ENCODE measurements at places on chromosomes 11 and 22.

GRCh38 chr11:11211186-11211585, 141.9 kb downstream of the CSNK2A3 start:
- peak; percentile 49 for DNase-seq

GRCh38 chr11:8693555-8693954, 11.0 kb downstream of the RPL27A start:
- DNase-seq: no peak

GRCh38 chr11:88175569-88176075, 379 bp upstream of the RAB38 start:
- DNase-seq: no peak

- no peak for DNase-seq
These were observed 1.3 kb upstream of the DKK3 start for GRCh38 chr11:12009617-12010321.

GRCh38 chr22:33476716-33477115, 418.5 kb upstream of the SYN3 start:
- DNase-seq: no peak

DNA sequence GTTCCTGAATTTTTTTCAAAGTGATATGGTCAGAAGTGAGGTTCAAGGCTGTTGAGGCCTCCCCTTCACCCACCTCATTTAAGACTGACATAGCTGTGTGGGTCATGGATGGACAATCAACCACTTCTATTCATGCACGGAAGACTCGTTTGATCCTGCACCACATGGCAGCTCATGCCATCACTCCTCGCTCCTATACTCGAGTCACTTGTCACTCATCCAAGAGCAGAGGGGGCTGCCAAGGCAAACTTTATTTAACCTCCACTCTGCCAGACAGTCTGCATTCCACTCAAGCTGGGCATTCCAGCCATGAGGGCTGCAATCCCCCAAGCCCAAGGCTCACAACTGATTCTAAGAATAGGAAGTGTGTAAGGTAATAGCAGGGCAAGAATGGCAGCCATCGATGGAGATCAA, 34.1 kb downstream of the SNX19 start:
- peak; percentile 46 for DNase-seq

DNA sequence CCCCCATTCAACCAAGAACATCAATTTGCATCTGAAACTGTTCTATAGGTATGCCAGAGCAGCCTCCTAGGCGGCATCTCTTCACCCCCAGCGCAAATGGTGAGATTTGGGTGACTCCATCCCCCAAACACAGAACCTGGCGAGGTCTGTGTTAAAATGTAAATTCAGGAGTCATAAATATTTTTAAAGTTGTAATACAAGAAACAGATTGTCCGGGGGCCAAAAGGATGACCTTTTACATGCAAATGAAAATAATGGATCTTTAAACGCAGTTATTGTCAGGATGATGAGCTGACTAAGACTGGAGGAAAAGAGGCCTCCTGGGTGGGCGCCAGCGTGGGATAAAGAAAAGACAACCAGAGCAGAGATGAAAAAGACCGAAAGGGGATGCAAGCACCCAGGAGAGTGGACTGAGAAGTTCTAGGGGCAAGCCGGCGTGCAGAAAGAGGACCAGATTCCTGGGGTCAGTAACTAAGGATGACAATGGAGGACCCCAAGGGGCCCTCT, 16.0 kb upstream of the ADA2 start:
- DNase-seq: no peak

DNA sequence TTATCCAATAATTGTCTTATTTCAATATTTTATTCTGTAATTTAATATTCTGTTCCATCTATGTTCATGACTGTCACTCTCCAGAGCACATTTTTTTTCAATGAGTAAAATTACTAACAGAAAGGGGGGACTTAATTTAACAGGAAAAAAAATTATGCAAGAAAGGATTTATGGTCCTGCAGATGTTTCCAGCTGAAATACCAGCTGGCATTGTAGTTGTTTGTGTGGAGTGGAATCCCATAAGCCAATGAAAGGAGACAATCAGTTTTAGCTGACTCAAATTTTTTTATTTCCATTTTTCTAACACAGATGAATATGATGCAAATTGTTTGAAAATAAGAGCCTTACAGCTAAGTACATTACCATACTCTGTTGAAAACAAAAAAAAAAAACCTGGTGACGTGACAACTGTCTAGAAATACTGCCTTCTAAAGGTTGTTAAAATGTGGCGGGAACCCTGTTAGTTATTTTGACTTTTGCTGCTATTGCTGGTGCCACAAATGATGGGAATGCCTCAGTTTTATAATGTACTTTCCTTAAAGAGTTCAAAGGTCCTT, 389.1 kb downstream of the ETS1 start:
- no peak for DNase-seq

DNA sequence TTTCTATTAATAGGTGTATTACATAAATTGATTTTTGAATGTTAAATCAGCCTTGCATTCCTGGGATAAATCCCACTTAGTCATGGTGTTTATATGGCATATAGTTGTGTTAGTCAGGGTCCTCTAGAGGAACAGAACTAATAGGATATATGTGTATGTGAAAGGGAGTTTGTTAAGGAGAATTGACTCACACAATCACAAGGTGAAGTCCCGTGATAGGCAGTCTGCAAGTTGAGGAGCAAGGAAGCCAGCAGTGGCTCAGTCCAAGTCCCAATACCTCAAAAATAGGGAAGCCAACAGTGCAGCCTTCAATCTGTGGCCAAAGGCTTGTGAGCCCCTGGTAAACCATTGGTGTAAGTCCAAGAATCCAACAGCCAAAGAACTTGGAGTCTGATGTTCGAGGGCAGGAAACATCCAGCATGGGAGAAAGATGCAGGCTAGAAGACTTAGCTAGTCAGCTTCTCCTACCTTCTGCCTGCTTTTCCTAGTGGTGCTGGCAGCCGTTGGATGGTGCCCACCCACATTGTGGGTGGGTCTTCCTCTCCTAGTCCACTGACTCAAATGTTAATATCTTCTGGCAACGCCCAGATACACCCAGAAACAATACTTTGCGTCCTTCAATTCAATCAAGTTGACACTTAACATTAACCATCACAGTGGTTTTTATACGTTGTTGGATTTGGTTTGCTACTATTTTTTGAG, 12.9 kb downstream of the SFI1 start:
- DNase-seq: no peak

DNA sequence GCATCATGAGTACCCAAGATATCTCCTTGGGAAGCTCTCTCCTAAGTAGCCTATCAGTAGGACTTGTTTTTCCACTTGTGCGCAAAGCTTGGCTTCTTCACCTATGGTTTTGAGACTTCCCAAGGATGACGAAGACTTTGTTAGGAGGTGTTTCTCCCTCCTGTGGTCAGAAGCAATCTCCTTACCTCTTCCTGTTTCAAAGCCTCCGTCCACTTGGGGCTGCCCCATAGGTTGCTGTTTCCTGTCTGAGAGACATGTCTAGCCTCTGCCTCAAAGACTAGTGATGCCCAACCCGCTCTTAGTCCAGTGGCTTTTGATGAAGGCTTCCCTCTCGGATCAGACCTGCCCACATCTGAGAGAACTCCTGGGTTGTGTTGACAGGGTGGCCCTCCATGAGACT, 92.9 kb downstream of the TRAF6 start:
- no peak for DNase-seq

DNA sequence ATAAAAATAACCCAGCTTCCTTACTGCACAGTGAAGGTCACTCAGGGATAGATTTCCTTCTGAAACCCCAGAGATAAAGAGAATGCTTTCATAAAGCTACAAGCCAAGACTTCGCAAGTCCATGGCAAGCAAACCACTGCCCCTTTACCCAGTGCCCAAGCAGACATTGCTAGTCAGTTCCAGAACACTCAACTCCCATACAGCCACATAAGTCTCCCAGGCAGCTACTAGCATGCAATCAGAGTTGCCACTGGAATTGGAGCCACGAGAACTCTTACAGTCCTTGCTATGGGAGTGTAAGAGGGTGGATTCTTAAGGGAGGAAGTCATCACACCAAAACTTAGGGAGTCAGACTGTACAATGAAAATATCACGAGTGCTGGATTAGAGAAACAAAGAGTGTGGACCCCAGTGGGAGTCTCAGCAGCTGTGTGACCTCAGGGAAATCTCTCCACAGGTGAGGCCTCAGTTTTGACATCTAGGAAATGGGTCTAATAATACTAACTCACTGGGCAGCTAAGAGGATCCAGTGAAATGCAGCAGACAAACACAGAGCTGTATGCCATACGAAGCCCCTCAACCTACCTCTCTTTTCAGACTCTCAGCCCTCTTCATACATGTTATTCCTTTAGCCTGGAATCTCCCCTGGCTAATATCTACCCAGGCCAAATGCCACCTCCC, 526.6 kb downstream of the MN1 start:
- no peak for DNase-seq

GRCh38 chr11:124938206-124938765, 2.4 kb upstream of the HEPACAM start:
- DNase-seq: no peak

- peak; percentile 60 for DNase-seq
These were observed 222.0 kb downstream of the DBX1 start for GRCh38 chr11:19938169-19938856.

GRCh38 chr11:45919806-45920530, 2.3 kb upstream of the PEX16 start:
- peak; percentile 30 for DNase-seq

DNA sequence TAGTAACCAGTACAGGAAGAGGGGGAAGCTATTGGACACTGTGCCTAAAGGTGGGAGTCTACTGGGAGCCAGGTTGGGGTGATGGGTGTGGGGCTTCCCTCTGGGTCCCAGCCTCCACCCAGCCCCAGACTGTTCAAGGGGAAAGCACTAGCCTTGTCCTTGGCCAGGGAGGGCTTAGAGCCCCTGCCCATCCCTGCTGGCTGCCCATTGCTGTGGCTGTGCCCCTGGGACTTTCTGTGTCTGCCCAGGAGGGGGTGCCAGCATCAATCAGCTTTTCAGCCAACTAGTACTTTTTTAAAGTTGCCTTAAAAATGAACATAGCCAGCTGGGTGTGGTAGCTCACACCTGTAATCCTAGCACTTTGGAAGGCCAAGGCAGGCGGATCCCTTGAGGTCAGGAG, 19.9 kb downstream of the INCENP start:
- no peak for DNase-seq

- DNase-seq: no peak
These were observed 9.4 kb downstream of the PIK3IP1 start for GRCh38 chr22:31282748-31283468.

DNA sequence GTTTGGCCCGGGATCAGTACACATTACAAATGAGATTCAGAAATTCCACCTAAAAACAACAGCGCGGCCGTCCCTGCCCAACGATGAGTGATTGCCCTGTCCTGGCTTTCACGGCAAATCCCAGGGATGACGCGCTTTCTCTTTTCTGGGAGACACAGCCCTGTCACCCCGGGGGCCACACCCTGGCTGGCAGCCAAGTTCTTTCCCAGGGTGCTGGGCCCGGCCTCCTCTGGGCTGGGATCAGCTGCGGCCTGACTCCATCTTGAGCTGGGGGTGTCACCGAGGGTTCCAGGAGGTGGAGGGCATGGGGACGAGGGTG, 82.7 kb downstream of the FBLN1 start:
- peak; percentile 59 for DNase-seq

DNA sequence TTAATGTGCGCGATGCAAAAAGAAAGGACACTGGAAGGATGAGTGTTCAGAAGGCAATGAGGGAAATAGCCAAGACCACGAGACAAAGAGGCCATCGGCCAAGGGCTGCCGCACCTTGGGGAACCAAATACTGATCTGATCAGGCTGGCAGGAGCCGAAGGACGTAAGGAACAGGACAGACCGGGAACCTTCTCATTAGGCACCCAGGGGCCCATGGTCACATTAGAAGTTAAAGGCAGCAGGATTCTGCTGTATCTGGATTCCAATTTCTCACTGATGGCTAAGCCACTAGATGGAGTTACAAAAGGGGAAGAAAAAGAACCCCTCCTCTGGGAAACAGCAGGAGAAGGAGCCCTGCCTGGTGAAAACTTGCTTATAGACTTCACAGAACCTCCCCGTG, 28.8 kb upstream of the CPT1A start:
- no peak for DNase-seq

GRCh38 chr22:48781391-48781790, 1046.3 kb downstream of the BRD1 start:
- DNase-seq: no peak

DNA sequence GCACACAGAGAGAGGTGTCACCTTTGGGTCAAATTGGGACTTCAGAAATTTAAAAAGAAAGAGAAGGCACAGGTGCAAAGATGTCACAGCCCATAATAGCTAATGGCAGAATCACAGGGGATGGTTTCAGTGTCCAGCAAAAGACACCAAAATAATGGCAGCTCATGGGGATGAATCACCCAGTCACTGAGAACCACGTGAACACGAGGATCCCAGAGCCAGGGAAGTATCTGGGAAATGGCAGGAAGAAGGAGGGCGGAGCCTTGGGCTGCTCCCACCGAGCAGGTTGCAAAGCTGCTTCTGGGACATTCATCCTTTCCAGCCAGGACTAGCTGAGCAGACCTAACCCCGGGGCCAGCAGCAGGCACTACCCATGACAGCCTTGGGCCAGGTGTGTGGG, 45.6 kb downstream of the TRMU start:
- peak; percentile 15 for DNase-seq

- DNase-seq: no peak
These were observed 104.8 kb downstream of the PRR5L start for GRCh38 chr11:36400766-36401455.

- no peak for DNase-seq
These were observed 8.6 kb upstream of the CD3E start for GRCh38 chr11:118295815-118296454.

DNA sequence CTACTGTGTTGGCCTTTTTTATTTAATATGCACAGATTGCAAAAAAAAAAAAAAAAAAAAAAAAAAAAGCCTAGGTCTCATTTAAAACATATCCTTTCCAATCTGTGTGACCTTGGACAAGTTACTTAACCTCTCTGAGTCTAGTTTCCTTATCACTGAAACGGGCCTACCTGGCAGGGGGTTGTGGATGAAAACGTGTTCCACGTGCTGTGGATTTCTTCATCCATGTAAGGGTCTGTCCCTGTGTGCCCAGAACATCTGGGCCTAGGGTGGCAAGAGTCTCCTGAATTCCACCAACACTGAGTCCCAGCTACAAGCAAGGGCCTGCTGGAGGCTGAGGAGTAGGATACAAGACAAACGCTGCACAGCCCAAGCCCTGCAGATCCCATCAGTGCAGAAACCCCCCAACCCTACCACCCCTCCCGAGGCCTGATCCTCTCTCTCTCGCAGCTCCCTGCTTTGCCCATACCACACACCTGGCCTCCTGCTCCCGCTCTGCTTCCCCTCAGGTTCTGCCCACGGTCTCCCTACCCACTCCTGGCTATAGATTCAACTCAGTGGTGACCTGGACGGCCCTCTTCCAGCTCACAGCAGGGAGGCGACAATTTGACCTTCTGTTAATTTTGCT, 4.7 kb upstream of the GNAZ start:
- no peak for DNase-seq

Data from left ventricle myocardium superior (tissue), 1 donor.